ENCODE measurements at places on chromosomes 2 and 18.

DNA sequence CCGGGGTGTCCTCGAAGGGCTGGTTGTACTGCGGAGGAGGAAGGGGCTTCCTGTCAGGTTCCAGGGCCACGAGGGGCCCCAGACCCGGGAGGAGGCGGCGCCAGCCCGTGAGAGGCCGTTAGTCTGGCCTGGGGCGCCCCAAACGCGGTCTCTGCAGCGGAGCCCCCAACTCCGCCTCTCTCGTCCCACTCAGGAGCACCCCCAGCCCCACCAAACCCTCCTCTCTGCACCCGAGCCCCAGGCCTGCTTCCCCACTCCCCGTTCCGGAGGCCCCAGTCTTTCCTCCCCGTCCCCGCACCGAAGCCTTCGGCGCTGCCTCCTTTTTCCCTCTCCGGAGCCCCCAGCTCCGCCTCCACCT lies 473 bp downstream of the HJURP start:
- peak; percentile 31 for DNase-seq

- DNase-seq: no peak
These were observed 678.3 kb upstream of the ID2 start for GRCh38 chr2:8003462-8004075.

DNA sequence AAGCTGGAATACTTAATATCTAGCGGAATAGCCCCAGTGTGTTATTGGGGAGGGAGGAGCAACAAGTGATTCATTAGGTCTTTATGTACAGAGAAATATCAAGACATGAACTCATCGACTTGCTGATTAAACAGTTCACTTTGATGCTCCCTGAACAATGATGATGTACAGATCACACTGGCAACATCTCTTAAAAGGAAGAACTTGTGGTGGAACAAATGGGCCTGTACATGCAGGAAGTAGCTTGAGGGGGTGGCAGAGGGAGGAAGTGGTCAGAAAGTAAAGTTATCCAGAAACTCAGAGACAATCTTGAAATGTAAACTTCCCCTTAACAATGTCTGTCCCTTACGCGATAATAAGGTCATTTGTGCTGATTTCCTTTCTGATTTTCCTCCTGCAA lies 90.5 kb downstream of the NXPH2 start:
- DNase-seq: peak; percentile 4

DNA sequence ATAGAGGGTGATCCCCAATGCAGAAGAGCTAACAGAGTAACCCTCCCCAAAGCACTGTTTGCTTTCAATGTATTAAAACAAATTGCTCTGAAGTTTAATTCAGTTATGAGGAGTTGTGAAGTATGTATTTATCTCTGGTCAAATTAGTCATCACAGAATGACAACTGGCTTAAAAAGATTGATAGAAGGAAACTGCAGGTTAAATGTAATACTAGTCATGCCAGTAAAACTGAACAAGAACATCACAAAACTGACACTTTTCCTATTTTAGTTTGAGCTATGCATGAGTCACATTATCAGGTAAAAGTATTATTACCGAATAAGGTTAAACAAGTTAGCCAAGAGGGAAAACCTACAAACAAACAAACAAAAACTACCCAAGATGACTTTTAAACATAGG lies 99.0 kb upstream of the ACVR1C start:
- no peak for DNase-seq

DNA sequence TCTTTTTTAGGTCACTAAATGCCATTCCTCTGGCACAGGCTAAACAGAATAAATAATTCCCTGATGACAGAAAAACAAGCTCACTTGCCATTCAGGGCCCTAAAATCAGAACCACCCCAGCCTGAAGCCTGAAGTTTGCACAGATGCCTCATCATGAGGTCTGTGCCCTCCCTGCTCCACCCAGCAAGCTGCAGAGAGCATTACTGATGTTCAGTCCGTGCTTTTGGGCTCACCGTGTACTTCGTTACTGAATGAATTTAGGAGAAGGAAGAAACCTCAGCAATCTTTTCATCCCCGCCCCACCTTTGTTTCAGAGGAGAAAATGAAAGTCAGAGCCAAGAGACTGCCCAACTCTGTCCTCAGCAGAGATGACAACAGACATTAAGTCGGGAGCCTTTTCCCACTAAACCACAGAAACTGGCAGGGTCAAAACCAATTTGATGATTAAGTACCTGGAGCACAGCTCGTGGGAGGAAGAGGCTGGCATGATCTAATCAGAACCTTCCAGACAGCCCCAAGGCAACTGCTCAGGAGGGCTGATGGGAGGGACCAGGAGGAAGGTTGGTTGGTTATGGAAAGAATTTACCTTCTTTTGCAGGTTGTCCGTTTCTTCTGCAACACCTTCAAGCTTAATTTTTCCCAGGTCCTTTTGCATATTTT lies 122.7 kb downstream of the LAMA1 start:
- DNase-seq: no peak

DNA sequence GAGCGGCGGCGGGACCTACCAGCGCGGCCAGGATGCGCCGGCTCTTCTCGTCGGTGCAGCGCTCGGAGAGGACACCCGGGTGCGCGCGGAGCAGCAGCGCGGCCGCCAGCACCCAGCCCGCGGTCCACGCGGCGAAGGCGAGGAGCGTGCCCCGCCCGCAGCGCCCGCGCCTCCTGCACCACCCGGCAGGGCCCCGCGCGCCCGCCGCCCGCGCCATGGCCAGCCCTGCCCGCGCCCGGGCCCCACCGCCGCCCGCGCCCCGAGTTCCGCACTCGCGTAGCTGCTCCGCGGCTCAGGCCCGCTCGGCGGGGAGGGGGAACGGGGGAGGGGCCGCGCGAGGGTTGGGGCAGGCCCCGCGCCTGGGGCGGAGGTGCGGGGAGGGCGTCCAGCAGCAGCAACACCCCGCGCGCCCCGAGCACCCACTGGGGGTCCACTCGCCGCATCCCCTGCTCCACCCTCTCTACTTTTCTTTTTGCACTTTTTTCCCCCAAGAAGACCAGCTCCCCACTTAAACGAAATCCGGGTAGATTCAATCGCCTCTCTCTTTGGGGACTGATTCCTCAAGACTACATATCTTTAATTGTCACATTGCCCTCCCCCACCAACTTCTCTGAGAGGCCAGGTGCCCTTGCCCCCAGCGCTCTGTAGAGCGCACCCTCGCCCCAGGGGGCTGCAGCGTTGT lies at the start of gene DIPK1C:
DIPK1C (minus strand) TSS at position 266 of the 682 bp plus-strand sequence; CDS start at position 217, 49 bp downstream.
- peak; percentile 26 for DNase-seq
